Stimulated activated CD8-positive, alpha-beta memory T cell treated with anti-CD3 and anti-CD28 coated beads, Interleukin-4, amount 100 ng/mL, for 1 hour (primary cell): ENCODE measurements at places on chromosomes 13 and 19.

DNA sequence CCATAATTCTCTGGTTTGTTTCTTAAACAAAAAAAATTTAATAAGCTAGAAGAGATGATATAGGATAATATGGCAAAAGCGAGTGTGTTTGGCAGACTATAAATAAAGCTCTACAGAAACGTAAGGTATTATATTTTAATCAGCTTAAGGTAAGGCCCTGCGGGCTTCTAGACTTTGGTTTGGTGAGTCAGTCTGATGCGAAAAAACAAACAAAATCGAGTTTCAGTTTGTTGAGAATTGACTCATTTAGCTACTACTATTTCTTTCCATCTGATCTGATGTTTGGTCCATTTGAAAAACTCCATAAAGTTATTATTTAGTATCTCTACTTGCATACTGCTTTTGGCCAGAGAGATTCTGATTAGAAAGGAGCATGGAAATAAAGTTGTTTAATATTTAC lies 138.0 kb downstream of the MIPEP start:
- no peak for DNase-seq

DNA sequence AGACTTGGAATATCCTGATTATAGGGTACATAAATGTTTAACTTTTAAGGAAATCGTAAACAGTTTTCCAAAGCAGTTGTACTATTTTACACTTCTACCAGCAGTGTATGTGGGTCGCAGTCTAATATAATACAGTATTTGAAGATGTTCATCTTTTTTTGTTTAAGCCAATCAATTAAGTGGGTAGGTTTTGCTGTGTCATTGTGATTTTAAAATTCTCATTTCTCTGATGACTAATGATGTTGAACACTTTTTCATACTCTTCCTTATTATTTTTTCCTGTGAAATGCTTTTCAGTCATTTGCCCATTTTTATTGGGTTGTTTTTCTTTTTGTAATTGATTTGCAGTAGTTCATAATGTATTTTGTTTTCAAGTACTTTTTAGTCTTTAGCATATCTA lies 2689.7 kb downstream of the PCDH9 start:
- no peak for DNase-seq

- DNase-seq = no peak
Observed at GRCh38 chr13:110137680-110138009, 169.3 kb downstream of the COL4A1 start.

DNA sequence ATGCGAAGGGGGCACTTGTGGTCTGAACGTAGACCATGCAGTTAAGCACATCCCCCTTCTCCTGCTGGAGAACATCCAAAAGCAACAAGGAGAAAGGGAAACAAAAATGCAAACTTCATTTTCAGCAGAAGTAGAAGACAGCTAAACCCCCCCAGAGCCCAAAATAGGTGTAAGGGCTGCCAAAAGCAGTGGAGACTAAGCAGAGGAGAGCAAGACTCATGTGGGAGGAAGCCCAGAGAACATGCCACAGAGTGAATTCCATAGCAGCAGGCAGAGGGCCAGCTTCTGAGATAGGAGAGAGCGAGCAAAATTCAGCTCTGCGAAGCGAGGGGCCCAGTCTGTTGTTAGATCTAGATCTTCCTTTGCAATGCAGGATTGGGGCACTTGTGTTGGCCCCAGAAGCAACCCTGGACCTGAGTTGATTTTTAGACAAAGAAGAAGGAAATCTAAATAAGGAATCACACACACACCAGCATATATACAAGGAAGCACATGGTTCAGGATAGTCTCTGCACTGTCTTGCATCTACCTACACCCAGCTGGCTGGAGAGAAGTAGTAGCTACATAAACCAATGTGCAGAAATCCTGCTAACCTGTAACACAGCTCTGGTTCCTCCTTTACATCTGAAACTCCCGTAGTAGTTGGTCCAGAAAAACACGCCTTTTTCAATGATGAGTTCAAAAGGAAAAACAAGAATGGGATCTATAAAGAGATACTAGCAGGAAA lies 199.6 kb downstream of the SPRY2 start:
- no peak for DNase-seq

DNA sequence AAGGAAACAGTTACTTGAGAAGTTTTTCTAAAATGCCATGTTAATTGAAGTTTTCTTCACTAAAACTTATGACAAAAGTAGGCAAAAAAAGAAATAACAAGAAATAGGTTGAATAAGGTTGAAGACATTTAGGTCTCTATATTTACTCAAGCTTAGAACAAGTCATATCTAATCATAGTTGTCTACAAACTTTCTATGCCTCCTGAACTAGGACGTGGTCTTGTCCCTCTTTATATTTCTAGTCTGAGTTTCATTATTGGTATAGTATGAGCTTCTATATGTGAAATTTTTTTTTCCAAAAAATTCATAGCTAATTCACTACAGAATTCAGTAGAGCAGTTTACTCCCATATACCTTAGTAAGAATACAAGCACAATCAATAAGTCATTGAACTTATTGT lies 836.4 kb downstream of the SLITRK6 start:
- DNase-seq = no peak

- DNase-seq = no peak
Observed at GRCh38 chr13:42876270-42876714, 94.9 kb downstream of the FAM216B start.

DNA sequence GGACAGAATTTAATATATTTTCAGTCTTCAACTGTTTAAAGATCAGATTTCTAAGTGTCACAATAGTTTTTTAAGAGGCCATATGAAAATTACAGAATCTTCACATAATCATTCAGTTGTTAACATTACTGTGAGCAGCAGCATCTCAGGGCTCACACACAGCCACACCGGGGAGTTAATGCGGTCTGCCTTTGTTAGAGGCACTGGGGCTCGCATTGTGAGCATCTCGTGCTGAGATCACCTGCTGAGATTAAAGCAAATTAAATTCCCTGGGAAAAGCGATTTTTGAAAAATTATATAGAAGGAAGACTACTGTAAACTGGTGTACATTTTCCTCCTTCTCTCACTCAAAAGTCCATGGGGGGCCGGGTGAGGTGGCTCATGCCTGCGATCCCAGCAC lies 16.6 kb downstream of the GPR12 start:
- DNase-seq = no peak

- no peak for DNase-seq
Observed at GRCh38 chr13:100491164-100491842, 97.3 kb downstream of the GGACT start.

DNA sequence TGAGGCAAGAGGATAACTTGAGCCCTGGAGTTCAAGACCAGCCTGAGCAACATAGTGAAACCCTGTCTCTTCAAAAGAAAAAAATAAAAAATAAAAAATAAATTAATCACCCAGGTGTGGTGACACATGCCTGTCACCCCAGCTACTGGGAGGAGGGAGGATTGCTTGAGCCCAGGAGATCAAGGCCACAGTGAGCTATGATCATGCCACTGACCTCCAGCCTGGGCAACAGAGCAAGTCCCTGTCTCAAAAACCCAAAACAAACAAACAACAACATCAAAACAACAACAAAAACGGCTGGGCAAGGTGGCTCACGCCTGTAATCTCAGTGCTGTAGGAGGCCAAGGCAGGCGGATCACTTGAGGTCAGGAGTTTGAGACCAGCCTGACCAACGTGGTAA lies 4.3 kb upstream of the SLC39A3 start:
- no peak for DNase-seq

DNA sequence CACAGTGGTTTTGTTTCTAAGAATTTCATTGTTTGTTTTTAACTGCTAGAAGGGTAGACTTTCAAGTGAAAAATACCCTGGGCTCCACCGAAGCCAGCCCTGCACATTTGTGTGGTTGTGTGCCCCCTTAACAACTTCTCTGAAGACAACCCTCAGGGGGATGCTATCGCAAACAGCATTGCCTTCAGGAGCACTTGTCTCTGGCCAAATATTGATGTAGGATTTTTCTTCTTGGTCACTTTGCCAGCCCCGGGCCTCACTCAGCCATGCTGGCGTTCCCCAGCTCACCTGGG lies 69.2 kb upstream of the SERP2 start:
- no peak for DNase-seq

DNA sequence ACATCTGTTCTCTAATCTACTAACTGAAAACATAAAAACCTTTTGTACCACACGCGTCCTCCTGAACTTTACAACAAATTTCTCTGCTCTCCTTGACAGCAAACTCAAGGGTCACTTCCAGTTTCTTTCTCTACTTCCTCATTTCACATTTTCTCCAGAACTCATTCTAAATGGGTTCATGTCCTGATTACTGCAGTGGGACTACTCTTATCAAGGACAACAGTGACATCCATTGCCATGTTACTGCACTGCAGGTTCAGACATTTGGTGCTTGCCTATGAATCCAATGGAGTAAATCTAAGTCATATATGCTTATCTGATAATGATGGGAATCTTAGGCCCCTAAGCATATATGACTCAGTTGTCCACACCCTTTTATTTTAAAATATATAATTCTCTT lies 35.3 kb downstream of the FPR3 start:
- DNase-seq = no peak

DNA sequence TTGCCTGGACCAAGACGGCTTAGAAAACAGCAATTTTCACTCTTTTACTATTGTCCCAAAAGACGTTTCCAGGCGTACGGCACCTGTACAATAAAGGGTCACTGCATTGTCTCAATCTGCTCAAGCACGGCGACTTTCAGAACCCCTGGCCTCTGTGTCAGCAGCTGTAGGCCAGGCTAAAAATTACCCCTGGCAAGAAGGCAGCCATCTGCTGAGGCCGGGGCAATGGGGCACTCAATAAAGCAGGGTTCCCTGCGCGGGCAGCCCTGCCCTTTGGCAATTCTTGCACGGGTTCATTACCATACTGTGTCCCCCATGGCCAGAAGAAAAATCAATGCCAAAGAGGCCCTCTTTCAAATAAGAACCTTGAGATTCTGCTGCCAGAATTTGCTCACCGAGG lies 52.1 kb downstream of the STK24 start:
- DNase-seq = no peak

GRCh38 chr19:4346020-4346383 lies 2.6 kb downstream of the MPND start:
- no peak for DNase-seq

DNA sequence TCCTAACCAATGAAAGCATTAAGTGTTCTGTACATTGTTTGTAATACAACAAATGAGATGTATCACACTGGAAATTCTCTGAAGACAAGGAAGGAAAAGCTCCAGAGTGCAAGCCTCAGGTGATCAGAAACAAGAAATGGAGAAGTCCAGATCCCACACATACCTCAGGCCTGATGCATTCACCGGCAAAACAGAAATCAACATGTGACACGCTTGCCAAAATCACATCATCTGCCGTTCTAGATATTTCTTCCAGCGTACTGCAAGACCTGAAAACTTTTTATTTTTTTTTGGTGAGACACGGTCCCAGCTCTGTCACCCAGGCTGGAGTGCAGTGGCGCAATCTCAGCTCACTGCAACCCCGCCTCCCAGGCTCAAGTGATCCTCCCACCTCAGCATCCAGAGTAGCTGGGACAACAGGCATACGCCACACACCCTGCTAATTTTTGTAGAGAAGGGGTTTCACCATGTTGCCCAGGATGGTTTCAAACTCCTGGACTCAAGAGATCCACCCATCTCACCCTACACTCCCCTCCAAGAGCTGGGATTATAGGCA lies 48.6 kb downstream of the FOXO1 start:
- no peak for DNase-seq

GRCh38 chr13:107900775-107901174 lies 314.6 kb downstream of the LIG4 start:
- DNase-seq = no peak

DNA sequence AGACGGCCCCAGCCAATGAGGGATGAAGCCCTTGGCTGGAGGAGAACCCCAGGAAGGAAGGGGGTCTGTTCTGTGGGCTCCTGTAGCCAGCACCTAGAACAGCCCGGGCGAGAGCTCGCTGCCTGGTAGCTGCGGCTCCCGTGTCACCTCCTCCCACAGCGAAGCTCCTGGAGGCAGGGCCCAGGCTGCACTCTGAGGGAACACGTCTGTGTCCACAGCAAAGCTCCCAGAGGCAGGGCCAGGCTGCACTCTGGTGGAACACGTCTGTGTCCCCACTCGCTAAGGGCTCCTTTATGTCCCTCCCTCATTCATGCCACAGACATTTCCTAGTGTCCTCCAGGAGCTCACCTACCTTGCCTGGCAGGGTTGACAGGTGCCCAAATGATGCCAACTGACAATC lies 8.4 kb downstream of the TRAPPC6A start:
- no peak for DNase-seq

DNA sequence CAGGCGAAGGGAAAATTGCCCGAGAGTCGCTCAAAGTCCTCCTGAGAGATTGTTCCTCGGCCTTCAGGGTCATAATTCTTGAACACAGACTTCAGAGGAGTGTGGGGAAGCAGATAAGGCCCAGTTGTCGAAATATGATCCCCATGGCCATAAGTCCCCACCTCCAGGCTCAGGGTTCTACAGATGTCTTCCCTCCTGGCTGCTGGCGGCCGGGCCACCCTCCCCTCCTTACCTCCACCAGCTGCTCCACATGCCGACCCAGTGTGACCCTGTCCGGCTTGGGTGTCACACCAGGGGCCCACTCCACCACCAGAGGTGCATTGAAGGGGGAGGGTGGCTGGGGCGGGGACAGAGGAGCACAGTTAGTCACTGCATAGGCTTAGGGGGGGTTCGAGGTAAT lies 10.1 kb downstream of the FAM98C start:
- DNase-seq = no peak
